ENCODE measurements at places on chromosomes 2 and 18. TPM values are rescaled to one million over a fixed set of nuclear protein-coding genes. Genes with fewer than 3 reads are reported as not detected.

DGUOK gene
- total RNA-seq: 151 TPM

RIT2 gene
- total RNA-seq: not detected

C2orf49 gene
- total RNA-seq: 26.0 TPM

NEU4 gene
- 0.35 TPM for total RNA-seq

GPC1 gene
- 97.8 TPM for total RNA-seq

FIGLA gene
- total RNA-seq: not detected

UGT1A10 gene
- total RNA-seq: not detected

PXDN gene
- total RNA-seq: 28.9 TPM

ASXL2 gene
- total RNA-seq: 18.8 TPM

SELENOI gene
- total RNA-seq: 99.2 TPM

SLC20A1 gene
- 165 TPM for total RNA-seq

FMNL2 gene
- total RNA-seq: 80.5 TPM

RAB17 gene
- total RNA-seq: 0.55 TPM

TMEM163 gene
- total RNA-seq: not detected

DSG4 gene
- total RNA-seq: not detected

OR6B2 gene
- not detected for total RNA-seq

ASB18 gene
- not detected for total RNA-seq

G6PC2 gene
- total RNA-seq: not detected

PDCL3 gene
- total RNA-seq: 20.9 TPM

AFF3 gene
- 1.1 TPM for total RNA-seq

SATB2 gene
- total RNA-seq: 13.4 TPM

SRD5A2 gene
- total RNA-seq: 0.05 TPM

CEP68 gene
- total RNA-seq: 8.0 TPM

DPY30 gene
- 92.5 TPM for total RNA-seq

UCN gene
- total RNA-seq: 6.8 TPM

ABCB11 gene
- not detected for total RNA-seq

MYOM1 gene
- 0.10 TPM for total RNA-seq

FASTKD1 gene
- 45.4 TPM for total RNA-seq

HSPD1 gene
- total RNA-seq: 1,005 TPM

MARCHF4 gene
- 1.7 TPM for total RNA-seq

PSMA8 gene
- total RNA-seq: not detected

CCDC85A gene
- 0.12 TPM for total RNA-seq

FOXI3 gene
- total RNA-seq: not detected

CROCC2 gene
- total RNA-seq: not detected

AQP12B gene
- not detected for total RNA-seq

VWC2L gene
- not detected for total RNA-seq

AGXT gene
- total RNA-seq: not detected

USP14 gene
- 18.6 TPM for total RNA-seq

ECEL1 gene
- total RNA-seq: 2.8 TPM

IL1RL1 gene
- total RNA-seq: 4.7 TPM

CD28 gene
- total RNA-seq: not detected

TXNDC2 gene
- 0.17 TPM for total RNA-seq

CCBE1 gene
- total RNA-seq: not detected

RESP18 gene
- total RNA-seq: not detected

HOXD10 gene
- total RNA-seq: not detected

LOXL3 gene
- total RNA-seq: 2.9 TPM

SERPINB3 gene
- total RNA-seq: 0.23 TPM

SERPINB2 gene
- 100 TPM for total RNA-seq

CYRIA gene
- total RNA-seq: not detected

KCNJ3 gene
- total RNA-seq: not detected

All from NCI-H460 (cell line).